ENCODE measurements at places on chromosomes 7 and 10.

GRCh38 chr7:101961811-101962210 is 144.4 kb downstream of the CUX1 start:
- DNase-seq: no peak

DNA sequence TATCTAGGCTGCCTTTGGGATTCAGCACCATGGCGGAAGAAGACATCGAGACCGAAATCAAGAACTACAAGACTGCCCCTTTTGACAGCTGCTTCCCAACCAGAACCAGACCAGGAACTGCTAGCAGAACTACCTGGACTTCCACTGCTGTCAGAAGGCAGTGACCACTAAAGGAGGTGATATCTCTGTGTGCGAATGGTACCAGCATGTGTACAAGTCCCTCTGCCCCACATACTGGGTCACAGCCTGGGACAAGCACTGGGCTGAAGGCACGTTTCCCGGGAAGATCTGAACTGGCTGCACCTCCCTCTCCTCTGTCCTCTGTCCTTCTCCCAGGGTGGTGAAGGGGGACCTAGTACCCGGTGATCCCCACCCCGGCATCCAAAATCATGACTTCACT is 25.6 kb upstream of the PDIA4 start:
- DNase-seq: no peak

- DNase-seq: no peak
Measured at GRCh38 chr10:123018531-123018930, 9.7 kb downstream of the ACADSB start.

- no peak for DNase-seq
Measured at GRCh38 chr7:122974229-122974628, 21.3 kb downstream of the TAS2R16 start.

DNA sequence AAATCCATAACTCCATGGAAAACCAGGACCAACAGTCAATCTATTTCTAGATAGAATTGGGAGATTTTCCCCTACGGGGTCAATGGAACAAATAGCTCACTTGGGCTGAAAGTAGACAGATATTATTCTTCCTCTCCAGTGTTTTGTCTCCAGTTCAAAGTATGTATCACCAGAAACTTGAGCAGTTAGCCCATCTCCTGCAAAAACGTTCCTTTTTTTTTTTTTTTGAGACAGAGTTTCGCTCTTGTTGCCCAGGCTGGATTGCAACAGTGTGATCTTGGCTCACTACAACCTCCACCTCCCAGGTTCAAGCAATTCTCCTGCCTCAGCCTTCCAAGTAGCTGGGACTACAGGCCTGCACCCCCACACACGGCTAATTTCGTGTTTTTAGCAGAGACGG is 390.0 kb upstream of the AUTS2 start:
- DNase-seq: no peak

DNA sequence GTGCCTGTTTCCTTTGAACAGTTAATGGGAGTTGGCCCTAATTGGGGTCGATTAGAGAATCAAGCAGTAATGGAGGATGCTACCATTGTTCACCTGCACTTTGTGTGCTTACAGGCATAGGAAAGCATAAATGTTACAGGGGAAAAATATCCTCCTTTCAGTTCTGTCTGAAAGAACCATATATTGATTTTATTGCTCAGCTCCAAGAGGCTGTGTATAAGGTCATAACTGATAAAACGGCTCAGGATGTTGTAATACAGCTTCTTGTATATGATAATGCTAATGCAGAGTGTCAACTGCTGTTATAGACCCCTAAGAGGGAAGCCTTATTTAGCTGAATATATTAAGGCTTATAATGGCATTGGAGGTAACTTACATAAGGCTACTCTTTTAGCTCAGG is 32.9 kb upstream of the AKR1C2 start:
- no peak for DNase-seq

DNA sequence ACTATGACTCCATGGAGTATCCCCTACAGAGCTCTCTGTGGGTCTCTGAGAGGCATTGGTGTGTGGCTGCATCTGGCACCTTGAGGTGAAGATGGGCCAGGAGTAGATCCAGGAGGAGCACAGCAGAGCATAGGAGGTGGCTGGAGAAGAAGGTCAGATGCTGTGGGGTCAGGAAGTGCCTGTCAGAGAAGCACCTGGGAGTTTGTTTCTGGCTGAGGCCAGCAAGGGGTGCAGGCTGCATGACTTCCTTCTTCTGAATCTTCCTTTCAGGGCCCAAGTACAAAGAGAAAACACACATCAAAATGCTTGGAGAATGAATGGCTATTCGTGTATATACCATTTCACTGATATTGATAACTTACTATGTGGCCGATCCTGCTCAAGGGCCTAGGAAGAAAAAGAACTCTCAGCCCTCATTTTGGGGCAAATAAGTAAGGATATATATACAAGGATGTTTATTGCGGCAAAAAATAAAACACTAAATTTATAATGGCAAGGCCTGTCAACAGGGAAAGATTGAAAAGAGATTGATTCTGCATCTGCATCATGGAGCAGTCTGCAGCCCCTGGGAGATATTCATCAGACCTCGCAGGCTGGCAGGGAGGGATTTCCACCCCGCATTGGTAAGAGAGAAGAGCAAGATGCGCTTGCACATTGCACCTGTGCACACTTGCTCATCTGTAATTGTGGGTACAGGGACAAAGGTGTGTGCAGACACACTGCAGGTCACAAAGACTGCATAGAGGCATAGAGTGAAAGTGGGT is 39.2 kb downstream of the PTPRE start:
- no peak for DNase-seq

GRCh38 chr7:50688226-50688590 is 94.5 kb downstream of the GRB10 start:
- no peak for DNase-seq

DNA sequence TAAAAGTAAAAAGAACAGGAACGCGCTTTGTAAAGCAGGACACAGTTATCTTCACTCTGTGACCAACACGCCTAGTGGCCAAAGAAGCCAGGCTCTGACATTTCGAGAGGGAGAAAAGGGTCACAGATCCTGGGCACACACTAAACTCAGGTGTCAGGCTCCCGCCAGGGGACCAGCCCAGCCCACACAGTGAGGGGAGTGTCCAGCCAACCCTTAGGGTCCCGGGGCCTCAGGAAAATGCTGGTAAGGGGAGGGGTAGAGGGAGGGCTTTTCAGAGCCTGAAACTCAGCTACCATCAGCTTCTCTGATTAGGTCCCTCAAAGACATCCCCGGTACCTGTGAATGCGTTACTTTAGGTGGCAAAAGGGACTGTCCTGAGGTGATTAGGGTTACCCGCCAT is 16.6 kb downstream of the ANXA11 start:
- no peak for DNase-seq

DNA sequence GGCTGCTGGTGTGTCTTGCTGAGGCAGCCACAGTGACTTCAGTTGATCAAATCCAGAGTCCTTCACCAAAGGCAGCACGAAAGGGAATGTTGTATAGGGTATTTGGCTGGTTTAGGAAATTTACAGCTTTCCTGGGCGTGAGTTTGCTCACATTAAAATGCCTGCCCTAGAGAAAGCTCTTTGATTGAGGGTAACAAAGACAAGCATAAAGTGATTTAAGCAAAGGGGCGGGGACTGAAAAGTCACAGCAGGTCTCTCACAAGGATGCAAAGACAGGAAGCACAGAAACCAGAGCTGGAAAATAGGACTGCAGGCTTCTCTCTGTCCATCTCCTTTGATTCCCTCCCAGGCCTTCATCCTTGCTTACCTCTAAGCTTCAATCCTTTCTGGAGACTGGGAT is 139.2 kb downstream of the ELMO1 start:
- no peak for DNase-seq

- no peak for DNase-seq
Measured at GRCh38 chr10:125128397-125129075, 31.8 kb downstream of the CTBP2 start.

- no peak for DNase-seq
Measured at GRCh38 chr10:22259280-22259679, 41.5 kb upstream of the EBLN1 start.

DNA sequence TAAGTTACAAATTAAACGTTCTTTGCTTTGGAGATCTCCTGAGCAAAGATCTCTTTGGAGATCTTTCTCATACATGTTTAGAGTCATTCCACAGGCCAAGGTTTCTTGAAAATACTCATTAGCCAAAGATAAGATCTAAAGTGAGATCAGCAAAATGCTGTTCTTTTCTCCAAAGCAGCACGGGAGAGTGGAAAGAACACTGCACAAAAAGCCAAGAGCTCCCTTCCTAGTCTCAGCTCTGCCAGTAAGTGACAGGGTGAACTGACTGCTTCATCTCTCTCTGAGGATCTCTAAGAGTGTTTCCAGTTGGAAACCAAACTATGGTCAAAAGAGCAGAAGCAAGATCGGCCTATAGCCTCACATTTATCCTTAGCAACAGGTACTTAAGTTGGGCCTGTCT is 168.4 kb upstream of the ASAH2 start:
- DNase-seq: no peak

DNA sequence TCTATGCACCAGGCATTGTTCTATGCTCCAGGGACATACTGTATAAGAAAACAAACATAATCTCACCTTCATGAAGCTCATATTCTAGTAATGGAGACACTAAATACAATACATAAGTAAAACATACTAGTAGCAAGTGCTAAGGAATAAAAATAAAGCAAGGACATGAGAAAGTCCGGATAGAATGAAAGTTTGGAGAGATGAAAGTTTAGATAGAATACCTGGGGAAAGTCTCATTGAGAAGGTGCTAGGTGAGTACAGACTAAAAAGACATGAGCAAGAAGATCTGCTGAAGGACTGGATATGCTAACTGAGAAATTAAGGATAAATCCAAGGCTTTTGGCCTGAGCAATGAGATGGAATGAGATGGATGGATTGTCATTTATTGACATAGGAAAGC is 34.0 kb downstream of the CCDC186 start:
- no peak for DNase-seq

GRCh38 chr10:7846591-7846990 is 28.3 kb downstream of the TAF3 start:
- no peak for DNase-seq

DNA sequence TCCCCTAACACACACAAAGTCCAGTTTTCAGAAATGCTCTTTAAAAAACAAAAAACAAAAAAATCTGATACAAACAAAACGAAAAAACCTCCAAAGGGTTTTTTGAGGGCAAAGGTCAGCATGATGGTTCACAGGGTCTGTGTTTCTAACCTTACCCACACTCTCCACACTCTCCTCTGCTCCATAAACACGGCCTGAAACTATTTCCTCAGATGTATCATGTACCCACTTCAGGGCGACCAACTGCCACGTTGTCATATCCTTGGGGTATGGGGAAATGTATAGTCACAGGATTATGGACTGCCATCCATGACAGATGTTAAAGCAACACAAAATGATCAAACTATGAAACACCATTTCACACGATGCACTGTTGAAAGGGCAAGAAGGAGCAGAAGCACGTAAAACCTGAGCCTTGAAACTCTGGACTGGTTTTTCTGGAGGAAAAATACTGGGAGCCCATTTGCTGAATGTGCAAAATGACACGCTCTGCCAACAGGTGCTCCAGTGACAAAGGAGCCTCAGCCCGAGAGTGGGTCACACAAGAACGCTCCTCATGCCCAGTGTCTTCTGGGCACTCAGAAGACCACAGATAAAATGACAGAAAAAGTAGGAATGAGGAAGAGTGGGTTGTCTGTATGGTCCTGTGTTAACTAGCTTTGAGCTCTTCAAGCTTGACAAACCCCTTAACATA is 15.8 kb downstream of the NAPEPLD start:
- no peak for DNase-seq

GRCh38 chr10:86113983-86114382 is 252.6 kb downstream of the GRID1 start:
- DNase-seq: no peak

- DNase-seq: no peak
Measured at GRCh38 chr10:48478980-48479811, 125.7 kb downstream of the ARHGAP22 start.

- no peak for DNase-seq
Measured at GRCh38 chr10:804191-804781, 114.8 kb upstream of the DIP2C start.

GRCh38 chr10:34931216-34931615 is 116.1 kb upstream of the PARD3 start:
- no peak for DNase-seq

- no peak for DNase-seq
Measured at GRCh38 chr10:8044331-8044907, 10.1 kb upstream of the GATA3 start.

GRCh38 chr10:26448292-26448691 is 10.2 kb downstream of the APBB1IP start:
- no peak for DNase-seq

GRCh38 chr7:132877573-132877972 is 204.3 kb downstream of the CHCHD3 start:
- DNase-seq: no peak

GRCh38 chr7:127770885-127771284 is 118.9 kb downstream of the SND1 start:
- no peak for DNase-seq

GRCh38 chr10:79391231-79392019 is 44.2 kb downstream of the PPIF start:
- DNase-seq: no peak

DNA sequence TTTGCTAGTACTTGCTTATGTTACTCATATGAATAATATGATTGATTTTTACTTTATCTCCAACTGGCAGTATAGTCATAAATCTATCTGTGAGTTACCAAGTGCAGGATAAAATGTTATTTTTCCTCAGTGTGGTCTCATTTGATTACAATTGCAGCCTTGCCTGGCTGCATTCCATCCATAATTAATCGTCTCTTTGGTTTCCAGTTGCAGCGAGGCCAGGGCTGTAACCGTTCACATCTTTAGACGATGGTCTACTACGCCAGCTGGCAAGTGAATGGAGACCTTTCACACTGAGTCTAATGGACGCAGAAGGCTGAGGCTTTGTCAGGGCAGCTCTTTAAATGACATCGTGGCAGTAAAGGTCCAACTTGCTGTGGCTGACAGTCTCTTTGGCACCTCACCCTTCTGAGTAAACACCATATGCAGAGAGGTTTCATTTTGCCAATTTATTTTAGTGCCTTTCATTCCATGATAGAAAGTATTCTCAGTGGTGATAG is 84.0 kb downstream of the ARL4A start:
- DNase-seq: peak; percentile 3
